ENCODE measurements at places on chromosomes 1 and 21.
A peak's percentile ranks its signal among the peaks of the same experiment; 100 is the strongest.

- no peak for DNase-seq
Measured at GRCh38 chr1:239536165-239536849, 149.9 kb downstream of the CHRM3 start.

DNA sequence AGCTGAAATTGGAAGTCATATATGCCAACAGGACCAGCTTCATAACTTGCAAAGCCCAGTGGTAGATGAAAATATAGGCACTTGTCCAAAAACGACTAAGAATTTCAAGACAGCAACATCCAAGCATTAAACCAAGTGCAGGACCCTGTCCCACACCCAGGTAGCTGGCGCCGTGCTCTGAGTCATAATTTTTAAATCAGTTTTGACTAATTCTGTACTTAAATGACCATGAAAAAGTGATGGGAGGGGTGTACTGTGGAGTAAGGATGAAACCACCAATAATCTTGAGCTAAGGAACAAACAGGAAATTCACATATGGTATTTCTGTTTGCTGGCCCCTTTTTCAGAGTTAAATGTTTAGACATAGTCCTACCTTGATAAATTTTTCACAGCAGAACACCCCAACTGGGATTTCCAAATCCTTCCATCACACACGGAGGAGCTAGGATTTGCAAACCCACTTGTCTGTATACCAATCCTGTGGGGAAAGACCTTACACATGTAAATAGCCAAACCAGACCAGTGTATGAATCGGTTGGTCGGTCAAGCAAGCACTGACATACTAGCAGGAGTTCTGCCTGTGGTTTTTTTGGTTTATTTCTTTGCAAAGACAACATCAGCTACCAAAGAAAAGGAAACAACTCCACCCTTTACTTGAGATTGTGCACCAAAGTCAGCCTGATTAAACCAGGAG is 235.7 kb upstream of the RAB4A start:
- no peak for DNase-seq

GRCh38 chr21:44681861-44682579 is at the start of gene KRTAP12-1:
KRTAP12-1 (minus strand) TSS chr21:44682163; CDS start chr21:44682123, 40 bp downstream.
- no peak for DNase-seq

DNA sequence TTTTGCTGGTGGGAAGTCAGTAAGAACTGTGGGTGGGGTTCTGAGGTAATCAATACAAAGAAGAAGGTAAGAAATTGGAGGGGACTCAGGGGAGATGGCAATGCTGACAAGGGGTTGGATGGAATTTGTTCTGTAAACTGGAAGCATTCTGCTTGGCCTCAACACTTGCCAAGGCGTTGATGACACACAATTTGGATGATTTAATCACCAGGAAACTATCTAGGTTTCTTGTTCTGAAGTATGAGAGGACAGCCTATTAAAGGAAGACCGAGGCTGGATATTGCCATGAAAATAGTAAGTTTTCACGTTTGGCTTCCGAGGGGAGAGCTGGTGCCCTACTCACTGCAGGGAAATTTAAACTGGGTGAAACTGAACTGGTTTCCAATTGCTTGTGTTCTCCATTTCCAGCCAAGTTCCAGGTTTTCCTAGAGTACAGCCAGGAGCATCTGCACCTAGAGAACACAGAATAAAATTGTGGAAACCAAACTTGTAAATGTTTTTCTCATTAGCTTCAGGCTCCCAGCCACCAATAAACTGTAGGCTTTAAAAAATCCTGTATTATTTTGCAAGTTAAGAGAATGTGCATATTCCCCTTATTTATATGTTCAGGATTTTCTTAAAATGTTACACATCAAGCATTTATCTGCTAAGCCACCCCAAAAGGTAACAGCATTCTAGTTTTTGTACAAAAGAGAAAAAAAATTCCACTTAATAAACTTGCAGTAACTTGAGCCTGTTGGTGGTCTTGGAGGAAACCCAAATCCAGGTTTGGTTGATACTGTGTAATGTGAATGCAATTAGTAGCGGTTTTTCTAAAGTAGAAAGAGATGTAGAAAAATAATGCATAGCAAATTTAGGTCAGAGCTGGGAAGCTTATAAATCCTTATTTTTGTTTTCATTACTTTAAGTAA is 53.8 kb downstream of the ROR1 start:
- peak; percentile 21 for DNase-seq

DNA sequence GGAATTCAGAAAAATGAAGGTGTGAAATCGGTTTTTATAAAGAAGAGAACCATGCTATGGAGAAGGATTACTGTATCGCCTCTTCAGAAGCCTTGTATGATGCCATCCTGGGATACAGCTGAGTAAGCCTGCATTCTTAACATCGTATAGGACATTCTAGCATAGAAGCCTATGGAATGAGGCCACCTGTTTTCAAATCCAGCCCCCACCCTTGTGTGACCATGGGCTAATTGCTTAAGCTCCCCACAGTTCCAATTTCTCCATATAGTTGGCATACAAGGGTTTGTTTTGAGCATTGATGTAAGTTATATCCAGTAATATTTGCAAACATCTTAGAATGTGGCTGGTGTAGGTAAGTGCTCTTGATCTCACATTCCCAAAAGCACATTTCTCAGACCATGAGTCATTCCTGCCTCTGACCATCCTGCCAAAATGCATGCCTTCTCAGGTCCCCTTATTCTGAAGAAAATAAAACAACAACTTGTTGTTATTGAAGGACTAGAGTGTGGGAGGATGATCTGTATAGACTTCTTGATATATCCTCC is 1.5 kb downstream of the OR14A2 start:
- DNase-seq: no peak
